Activated CD4-positive, alpha-beta T cell treated with anti-CD3 and anti-CD28 coated beads, Interleukin-2, amount 50 U/mL, for 16 hours (primary cell): ENCODE measurements at places on chromosomes 1 and 21.

DNA sequence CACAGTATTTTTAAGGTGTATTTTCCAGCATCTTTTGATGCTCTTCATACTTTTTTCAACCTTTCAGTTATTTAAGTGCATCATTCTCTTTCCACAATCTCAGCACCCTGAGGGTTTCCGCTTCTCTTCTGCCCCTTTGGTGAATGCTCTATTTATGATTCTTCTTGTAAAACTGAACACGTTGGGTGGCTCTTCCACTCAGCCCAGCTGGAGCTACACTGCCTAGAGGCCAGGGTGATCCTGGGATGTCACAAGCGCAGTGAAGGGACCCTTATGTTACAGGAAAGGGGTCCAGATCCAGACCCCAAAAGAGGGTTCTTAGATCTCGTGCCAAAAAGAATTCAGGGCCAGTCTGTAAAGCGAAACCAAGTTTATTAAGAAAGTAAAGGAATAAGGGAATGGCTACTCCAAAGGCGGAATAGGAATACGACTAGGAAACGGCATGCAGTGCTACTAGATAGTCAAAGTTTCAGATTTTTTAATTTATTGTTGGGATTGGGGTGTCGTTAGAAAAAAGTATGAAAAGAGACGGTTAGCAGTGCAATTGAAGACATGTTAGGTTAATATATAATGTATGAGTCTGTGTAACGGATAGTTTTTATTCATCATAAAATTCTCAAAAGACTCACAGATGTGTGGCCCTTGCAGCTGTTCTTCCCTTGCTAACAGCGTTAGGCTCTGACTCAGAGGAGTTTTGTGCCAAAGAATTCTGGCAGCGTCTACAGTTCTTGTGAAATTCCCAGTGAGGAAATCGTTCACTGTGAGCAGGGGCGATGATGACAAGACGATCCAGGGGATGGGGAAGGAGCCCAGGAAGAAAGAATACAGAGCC, 14.4 kb upstream of the ERVH48-1 start:
- DNase-seq = no peak

DNA sequence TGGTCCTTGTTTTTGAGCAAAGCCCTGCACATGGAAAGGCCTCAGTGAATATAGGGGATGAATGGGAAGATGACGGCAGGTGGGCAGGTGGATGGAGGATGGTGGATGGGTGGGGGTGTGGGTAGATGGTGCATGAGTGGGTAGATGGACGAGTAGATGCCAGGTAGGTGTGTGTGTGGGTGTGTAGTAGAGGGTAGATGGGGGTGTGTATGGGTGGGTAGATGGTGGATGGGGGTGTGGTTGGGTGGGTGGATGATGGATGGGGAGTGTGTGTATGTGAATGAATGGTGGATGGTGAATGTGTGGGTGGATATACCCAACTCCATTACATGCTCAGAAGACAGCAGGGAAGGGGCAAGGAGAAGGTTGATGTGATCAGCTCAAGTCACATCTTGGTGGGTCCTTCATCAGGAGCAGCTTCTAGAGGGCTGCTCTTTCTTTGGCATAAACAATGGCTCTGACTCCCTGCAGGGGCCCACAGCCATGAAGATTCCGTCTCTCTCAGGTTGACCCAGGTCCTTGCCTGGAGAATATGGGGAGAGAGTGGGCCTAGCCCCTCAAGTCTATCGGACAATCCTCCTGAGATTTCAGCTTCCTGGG, 34.2 kb downstream of the GRHL3 start:
- no peak for DNase-seq

- peak; percentile 20 for DNase-seq
Measured at GRCh38 chr1:241600496-241600901, 39.7 kb downstream of the CHML start.

DNA sequence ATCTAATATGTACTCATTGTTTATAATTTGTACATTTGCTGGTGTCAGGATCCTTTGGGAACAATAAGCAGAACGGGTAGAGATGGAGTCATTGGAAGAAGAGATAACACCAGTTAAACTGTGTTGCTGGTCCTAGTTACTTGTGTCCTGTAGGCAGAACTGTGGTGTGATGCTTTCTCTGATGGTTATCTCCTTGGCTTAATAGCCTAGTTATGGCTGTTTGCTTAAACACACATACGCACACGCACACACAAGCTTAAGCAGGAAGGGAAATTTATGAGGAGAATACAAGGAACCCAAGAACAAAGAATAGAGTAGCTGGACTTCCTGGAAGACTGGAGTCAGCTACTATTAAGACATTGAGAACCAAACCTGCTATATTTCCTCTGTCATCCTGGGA, 5.7 kb upstream of the PKN2 start:
- DNase-seq = no peak

- no peak for DNase-seq
Measured at GRCh38 chr21:35368326-35368725, 319.2 kb upstream of the RUNX1 start.

- no peak for DNase-seq
Measured at GRCh38 chr1:183553331-183553730, 36.9 kb downstream of the NCF2 start.

DNA sequence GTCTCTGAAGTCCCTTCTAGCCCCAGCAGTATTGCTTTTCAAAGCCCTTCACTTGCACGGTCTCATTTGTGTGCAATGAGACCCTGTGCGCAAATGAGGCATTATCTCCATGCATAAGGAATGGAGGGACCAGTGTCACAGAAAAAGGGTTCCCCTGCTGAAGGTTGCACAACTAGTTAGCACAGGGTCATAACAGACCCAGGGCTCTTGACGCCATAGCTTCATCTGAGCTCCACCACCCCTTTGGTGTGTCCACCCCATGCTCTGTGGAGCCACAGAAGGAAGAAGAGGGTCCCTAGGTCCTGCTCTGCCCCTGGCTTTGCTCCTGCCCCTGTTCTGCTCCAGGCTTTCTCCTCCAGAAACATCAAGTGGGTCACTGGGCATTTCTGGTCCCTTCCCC, 12.6 kb downstream of the SH2D2A start:
- DNase-seq = no peak

- DNase-seq = no peak
Measured at GRCh38 chr1:10494418-10494753, 19.6 kb downstream of the PEX14 start.

- no peak for DNase-seq
Measured at GRCh38 chr1:77556045-77556444, 126.4 kb downstream of the ZZZ3 start.

- peak; percentile 7 for DNase-seq
Measured at GRCh38 chr1:196148367-196148970, 459.8 kb downstream of the KCNT2 start.

GRCh38 chr21:36171741-36172331, 15.2 kb downstream of the DOP1B start:
- DNase-seq = no peak

GRCh38 chr1:227869851-227870305, 54.4 kb downstream of the PRSS38 start:
- no peak for DNase-seq

DNA sequence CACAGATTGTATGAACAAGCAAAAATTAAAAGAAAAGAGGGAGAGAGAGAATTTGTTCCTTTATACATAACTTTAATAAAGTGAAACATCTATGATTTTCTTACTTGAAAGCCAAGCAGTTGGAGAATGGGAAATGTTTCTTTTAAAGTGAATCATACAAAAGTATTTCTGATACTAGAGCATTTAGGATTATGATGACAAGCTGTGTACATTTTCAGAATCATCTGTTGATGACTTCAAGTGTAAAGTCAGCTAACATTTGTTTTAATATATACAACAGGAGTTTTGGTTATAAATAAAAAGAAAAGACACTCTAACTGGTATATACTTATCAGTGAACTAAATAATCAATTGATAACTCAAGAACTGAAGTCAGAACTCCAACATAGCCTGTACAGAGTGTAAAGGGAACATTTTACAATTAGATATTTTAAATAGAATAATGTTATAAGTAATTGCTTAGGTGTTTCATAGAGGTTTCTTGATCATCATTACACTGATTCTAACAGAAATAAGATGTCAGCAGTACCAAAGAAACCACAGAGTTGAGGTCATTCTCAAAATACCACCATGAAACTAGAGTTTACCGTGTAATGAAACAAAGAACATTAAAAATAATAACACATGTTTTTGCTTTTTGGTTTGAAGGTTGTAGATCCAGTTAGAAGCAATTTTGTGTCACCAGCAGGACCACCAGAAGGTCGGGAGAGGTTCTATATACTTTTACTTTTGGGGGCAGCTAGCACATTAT, 103.4 kb downstream of the COL24A1 start:
- DNase-seq = no peak
